Pulmonary artery endothelial cell (primary cell): ENCODE measurements at places on chromosomes 7 and 10. TPM values are rescaled to one million over a fixed set of nuclear protein-coding genes. Genes with fewer than 3 reads are reported as not detected.

Gene NUTM2E
- 0.04 and 0.07 TPM in 2 replicates for total RNA-seq

Gene CPVL
- not detected in 2 replicates for total RNA-seq

Gene EIF3A
- 121 and 169 TPM in 2 replicates for total RNA-seq

Gene IDI2
- not detected in 2 replicates for total RNA-seq

Gene OR9A2
- not detected in 2 replicates for total RNA-seq

Gene HIPK2
- total RNA-seq = 10.6 and 14.3 TPM in 2 replicates

Gene TEX36
- total RNA-seq = not detected in 2 replicates

Gene ANLN
- 52.6 and 121 TPM in 2 replicates for total RNA-seq

Gene SND1
- 191 and 225 TPM in 2 replicates for total RNA-seq

Gene RELN
- 1.0 and 7.9 TPM in 2 replicates for total RNA-seq
